ENCODE measurements at places on chromosomes 3 and 15.

DNA sequence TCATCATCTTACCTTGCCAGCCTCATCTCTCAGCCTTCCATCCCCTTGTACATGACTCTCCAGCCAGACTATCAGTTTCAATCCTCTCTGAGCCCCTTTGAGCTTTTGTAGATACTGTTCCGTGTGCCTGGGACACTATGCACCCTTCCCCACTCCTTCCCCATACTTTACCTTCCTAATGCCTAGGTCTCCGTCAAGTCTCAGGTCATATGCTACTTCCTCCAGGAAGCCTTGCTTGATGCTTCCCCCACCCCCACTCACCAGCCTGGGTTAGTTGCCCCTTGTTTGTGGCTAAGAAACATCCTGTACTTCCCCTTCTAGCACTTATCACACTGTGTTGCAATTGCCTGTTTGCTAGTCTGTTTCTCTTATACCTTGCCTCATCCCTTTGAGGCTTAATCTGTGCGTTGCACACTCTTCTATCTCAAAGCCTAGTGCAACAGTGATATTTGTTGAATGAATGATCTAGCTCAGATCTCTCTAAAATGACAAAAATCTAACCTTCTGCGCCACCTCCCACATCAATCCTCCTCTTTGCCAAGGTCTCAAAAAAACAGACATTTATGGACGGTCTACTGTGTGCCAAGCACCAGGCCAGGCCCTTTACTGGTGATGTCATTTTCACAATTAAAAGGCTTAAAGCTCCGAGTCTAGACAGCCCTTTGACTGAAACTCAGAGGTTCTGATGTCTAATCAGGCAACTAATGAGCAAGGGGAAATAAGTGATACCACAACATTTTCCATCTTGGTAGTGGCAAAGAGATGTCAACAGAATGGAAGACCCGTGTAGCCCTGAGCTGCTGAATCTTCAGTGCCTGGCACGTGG is 6.5 kb upstream of the USP3 start:
- DNase-seq: peak; percentile 93

DNA sequence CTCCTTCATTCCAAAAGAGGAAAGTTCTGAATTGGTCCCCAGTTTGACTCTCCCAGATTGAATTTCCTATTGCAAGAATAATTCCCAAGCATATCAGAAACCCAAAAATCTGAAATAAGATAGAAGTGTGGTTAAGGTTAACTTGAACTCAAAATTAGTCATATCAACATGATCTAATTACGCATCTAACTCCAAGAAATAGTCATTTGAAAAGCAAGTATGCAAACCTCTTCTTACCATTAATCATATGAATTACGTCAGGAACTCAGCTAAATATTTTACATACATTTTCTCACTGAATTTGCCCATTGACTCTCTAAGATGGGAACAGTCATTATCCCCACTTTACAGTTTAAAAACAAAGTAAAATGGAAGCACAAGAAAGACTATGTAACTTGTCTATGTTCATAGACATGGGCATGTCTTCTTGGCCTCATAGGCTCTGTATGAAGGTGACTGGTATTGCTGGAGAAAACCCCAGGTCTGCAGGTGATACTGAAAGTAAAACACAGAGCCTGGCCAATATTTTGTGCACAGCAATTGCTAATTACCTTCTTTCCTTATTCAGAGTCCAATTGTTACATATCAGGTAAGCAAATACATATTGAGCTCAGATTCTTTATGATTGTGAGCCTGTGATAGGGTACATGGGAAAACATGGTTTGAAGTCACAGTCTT is 139.2 kb downstream of the ATP8B4 start:
- DNase-seq: no peak

- no peak for DNase-seq
Measured at GRCh38 chr3:157502916-157503595, at the start of gene VEPH1. Gene VEPH1, minus strand, starts transcription at chr3:157503416. Its CDS starts 8,067 bp downstream, at chr3:157495349.

GRCh38 chr3:150771600-150771999 is 8.6 kb upstream of the SIAH2 start:
- no peak for DNase-seq

- DNase-seq: no peak
Measured at GRCh38 chr3:37474901-37475331, 300.5 kb upstream of the LRRFIP2 start.

DNA sequence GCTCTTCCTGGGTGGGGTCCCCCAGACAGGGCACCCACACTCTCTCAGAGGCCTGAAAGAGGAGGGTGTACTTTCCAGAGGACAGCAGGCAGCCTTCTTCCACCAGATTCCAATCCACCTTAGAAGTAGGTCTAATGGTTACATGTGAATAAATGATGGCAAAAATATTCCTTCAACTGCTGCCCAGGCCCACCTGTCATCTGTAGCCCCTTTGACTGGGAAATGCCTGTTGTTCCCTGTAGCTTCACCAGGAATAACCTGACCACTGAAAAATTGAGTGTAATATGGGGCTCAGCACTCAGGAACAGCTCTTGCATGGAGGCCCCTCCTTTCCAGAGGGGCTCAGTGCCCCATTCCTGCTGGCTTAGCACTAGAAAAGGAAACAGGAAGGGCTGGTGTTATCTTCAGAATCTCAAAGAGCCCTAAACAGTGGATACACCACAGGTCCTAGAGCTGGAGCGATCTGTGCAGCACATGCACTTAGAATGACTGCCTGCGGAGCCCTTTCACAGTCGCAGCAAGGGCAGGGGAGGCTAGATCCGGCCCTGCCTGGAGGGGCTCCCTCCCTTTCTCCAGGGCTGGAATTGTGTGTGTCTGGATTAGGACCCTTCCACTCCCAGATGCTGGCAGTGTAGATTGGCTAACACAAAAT is 32.1 kb downstream of the SLC22A14 start:
- no peak for DNase-seq

GRCh38 chr3:5543047-5543446 is 355.5 kb downstream of the EDEM1 start:
- no peak for DNase-seq

- DNase-seq: peak; percentile 35
Measured at GRCh38 chr15:45714590-45715488, 80.0 kb downstream of the SQOR start.

GRCh38 chr15:44082558-44083157 is 112.4 kb downstream of the FRMD5 start:
- DNase-seq: no peak

DNA sequence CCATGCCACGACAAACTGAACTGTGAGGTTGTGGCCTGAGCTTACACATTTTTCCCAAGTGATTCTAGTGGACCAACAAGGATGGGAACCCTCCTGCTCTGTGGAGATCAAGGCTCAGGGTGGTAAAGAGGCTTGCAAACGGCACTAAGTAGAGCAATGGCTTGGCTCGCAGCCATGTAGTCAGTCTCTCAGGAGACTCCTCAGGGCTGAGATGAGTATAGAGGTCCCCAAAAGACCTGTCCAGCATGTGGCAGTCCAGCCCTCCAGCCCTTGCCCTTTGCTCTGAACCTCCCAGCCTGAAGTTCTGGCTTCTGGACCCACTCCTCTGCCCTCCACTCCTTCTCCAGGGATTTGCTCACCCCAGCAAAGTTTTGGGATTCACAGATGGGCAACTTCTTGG is 8.3 kb upstream of the CAMP start:
- no peak for DNase-seq

DNA sequence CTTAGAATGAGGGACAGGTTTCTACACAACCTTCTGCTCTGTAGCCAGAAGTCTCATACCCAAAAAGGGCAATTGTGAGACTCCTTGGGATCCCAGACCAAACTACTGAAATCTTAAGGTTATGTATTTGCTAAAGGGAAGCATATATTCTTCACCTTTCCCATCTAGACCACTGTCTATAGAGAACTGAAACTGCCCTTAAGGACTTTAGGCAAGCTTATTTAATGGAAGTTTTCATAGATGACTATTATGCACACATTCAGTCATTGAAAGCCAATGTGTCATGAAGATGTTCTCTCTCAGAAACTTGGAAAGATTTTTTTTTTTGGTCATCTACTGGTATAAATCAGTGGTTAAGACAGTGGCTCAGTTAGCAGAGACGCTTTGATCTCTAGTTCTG is 365.3 kb downstream of the MCTP2 start:
- DNase-seq: no peak

Measured in CD14-positive monocyte (primary cell).